Ovary (tissue), 10 donors: ENCODE measurements at places on chromosomes 13 and 19.

- no peak for DNase-seq
Measured at GRCh38 chr13:53601113-53601512, 572.5 kb downstream of the OLFM4 start.

- DNase-seq: no peak
Measured at GRCh38 chr13:46684287-46685001, 112.5 kb downstream of the ESD start.

DNA sequence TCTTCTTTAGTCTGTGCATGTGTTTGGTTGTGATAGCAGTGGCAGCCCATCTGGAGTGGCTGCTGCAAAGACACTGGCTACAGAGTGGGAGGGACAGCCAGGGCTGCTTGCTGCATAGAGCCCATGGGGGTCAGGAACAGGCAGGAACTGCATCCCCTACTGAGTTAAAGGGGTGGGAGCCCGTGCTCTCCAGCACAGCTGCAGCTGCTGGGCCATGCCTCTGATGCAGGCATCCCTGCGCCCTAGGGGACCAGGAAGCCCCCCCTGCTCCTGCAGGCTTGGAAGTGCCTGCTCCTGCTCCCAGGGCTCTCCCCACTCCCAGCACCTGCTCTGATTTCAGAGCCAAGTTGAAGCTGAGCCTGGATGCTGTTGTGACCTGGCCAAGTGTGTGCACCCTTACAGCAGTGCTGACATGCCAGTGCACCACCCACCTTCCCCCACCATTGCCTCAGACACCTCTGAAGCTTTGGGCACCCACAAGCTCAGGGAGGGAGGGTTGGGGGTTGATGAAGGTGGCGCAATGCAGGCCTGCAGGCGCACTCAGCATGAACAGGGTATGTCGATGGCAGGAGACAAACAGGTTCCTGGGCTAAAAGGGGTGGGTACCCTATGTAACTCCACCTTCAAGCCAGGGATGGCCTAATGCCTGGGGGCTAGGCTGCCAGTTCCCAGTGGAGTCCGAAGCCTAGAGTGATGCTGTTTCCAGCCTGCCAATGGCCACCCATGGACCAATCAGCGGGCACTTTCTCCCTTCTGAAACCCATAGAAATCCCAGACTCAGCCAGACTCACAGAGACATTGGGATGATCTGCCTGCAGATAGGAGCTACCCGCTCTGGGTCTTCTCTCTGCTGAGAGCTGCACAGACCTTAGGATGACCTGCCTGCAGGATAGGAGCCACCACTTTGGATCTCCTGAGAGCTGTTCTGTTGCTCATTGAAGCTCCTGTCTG, 919.9 kb upstream of the MIR17HG start:
- no peak for DNase-seq

DNA sequence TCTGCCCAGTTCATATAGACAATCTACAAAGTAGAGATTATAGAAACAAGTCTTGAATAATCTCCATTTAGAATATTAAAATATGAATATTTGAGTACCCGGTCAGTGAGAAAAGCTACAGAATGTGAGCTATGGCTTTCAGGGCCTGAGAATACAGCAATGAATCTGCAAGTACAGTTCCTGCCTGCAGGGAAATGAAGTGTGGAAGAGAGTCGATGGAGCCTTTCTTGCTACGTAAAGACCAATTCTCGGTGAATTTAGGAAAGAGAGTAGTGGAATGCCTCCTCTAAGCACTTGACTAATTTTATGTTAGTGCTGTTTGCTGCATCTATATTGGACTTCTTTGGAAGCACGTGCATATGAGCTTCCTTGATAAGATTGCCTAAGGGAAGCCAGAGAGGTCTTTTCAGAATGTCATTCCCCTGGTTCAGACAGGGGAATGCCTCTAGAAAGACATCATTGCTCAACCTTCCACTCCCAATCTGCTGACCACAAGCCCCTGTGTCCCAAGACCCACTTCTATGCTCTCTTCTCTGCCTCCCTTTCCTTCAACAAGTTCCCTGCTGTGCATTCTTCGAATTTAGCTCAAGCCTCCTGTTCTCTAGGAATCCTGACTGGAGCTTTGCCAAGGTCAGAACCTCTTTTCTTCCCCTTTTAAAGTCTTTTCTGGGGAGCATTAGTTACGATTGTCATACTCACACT, 41.9 kb downstream of the GPC6 start:
- DNase-seq: no peak

DNA sequence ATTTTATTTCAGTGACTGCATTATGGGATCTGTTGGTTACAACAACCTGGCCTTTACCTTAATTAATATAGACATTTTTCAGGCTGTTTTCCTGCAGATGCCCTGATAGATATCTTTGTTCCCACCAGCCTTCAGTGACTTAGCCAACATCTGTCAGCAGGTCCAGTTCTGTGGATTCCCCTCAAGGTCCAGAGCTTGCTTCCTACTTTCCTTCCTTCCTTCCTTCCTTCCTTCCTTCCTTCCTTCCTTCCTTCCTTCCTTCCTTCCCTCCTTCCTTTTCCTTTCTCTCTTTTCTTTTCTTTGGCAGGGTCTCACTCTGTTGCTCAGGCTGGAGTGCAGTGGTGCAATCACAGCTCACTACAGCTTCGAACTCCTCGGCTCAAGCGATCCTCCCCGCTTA, 14.4 kb upstream of the CYP2B6 start:
- DNase-seq: no peak

DNA sequence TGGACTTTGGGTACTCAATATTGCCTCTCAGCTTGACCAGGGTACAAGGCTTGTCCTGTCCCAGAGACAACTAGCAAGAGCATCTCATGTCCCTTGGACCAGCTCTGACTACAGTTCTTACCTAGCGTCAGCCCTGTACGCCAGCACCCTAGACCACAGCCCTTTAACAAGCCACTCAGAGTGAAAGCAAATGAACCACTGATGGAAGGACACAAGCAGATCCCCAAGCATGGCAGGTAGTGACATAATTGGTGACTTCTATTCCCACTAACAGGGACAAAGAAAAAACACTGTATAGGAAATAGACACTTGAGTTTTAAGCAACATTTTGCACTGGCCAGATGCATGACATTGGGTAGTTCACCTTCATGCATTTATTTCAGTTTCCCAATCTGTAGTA, 8.8 kb upstream of the LRCH1 start:
- DNase-seq: no peak

- peak; percentile 36 for DNase-seq
Measured at GRCh38 chr19:49807904-49808675, 5.0 kb downstream of the FUZ start.

DNA sequence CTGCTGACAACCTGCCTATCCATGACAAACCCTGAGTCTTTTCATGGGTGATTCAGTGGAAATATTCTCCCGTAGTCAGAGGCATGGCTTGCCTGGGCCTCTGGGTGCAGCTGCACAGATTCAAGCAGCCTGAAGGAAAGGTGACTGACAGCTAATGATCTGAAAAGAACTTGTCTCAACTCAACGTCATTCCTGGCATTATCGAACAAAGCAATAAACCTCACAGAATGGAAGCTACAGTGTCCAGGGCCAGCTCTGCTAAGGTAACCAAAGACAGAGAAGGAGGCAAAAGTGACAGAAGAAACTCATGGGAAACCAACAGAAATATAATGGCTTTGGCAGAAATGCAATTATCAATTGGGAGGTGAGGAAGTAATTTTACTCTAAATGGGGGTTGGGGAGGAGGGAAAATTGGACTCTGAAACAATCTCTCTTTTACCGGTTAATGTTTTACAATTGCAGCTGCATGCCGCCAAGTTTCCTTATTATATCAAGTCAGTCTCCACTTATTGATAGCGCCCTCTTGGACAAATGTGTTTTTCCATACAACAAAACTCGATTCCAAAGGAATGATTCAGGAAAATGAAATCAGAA, 12.9 kb downstream of the STARD13 start:
- DNase-seq: no peak

- no peak for DNase-seq
Measured at GRCh38 chr13:74443631-74444030, 309.4 kb upstream of the KLF12 start.

DNA sequence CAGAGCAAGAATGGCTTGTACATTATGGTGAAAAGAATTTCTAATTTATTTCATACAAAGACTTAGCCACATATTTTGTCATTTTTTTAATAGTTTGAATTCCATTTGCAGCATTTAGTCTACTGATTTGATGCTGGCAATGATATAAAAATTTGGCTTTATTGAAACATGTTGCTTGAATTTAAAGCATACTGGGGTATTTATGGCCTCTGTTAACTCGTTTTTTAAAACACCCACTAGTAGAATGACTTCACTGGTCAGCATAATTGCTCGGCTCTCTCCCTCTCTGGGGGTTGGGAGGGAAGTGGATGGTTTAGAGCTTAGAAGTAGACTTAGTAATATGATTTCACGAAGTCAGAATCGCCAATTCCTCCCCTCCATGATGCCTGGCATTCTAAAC, 354.9 kb upstream of the HTR2A start:
- DNase-seq: no peak

DNA sequence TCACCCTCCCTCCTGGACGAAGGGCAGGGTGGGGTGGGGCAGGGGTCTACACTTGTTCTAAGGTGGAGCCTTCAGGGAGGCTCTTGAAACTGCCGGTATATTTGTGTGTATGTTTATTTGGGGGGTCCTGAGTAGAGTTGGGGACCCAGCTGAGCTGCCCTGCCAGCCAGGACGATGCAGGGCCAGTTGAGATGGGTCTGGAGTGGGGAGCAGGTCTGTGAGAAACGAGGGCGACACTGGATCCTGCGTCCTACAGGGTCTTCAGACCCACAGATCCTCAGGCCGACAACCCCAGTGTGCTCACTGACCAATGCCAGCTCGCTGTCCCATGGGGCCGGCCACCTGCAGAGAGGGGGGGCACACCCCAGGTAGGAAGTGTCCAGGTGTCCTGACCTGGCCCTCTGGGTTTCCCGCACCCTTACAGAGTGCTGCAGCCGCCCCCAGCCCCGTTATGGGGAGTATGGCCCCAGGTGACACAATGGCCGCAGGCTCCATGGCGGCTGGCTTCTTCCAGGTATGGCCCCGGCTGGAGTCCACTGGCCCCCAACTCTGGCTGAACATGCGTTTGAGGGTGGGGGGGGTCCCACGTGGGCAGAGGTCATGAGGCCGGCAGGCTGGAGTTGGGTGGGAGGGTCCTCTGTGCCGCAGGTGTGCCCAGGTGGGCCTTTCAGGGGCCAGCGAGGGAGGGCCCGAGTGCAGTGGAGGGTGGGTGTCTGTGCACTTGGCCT, 7.4 kb downstream of the ISYNA1 start:
- DNase-seq: no peak

DNA sequence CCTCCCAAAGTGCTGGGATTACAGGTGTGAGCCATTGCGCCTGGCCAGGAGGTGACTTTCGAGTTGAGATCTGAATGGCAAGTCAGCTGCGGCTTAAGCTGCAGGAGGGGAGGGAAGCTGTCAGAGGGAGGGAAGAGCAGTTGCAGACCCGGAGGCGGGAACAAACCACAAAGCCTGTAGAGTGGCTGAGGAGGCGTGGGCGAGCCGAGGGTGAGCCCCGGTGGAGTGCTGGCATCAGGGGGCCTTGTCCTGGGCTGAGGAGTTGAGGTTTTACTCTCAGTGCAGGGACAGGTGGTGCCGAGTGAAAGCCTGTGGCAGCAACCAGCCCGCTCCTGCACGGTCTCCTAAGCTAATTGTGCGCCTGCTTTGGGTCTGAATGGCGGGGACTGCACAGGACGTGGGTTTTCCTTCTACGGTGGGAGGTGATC, 24.2 kb downstream of the PPP1R37 start:
- DNase-seq: no peak

GRCh38 chr19:29914933-29915332, 27.1 kb upstream of the URI1 start:
- no peak for DNase-seq

- DNase-seq: no peak
Measured at GRCh38 chr19:29259867-29260281, 46.9 kb upstream of the UQCRFS1 start.

DNA sequence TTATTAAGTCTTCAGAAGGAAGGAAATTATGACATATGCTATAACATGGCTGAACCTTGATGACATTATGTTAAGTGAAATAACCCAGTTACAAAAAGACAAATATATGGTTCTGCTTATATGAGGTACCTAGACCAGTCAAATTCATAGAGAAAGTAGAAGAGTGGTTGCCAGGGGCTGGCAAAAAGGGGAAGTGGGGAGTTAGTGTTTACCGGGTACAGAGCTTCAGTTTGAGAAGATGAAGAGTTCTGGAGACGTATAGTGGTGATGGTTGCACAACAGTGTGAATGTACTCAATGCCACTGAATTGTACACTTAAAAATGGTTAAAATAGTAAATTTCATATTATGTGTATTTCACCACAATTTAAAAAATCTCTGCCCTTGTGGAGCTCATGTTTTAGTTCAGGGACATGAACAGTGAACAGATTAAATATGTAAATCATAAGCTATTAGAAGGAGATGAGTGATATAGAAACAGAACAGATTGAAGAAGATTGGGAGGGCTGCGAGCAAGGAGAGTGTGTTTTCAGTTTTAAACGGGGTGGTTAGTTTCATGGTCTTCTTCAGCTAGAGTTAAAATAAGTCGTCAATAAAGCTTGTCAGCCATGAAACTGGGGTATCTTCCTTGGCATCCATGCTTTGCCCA, 355.2 kb downstream of the KCNRG start:
- DNase-seq: no peak

- peak; percentile 82 for DNase-seq
Measured at GRCh38 chr19:33797802-33798671, 1.4 kb downstream of the KCTD15 start.

GRCh38 chr13:31663880-31664585, 75.3 kb upstream of the RXFP2 start:
- DNase-seq: no peak

DNA sequence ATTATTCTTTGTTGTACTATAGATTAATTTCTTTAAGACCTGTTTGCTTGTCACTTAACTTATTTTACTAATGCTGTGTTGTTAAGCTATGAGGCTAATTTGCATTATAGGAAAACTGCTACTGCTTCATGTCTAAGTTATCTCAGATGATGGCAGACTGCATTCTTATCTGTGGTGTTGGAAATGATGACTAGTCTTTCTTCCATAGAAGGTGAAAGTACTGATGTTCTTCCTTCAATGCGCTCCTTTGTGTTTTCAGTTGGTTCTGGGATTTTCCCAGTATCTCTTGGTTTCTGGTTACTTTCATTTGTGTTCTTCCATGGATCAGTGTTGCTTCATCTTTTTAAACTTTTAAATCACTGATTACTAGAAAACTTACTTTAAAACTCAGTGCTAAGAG, 46.9 kb downstream of the TPP2 start:
- DNase-seq: no peak

DNA sequence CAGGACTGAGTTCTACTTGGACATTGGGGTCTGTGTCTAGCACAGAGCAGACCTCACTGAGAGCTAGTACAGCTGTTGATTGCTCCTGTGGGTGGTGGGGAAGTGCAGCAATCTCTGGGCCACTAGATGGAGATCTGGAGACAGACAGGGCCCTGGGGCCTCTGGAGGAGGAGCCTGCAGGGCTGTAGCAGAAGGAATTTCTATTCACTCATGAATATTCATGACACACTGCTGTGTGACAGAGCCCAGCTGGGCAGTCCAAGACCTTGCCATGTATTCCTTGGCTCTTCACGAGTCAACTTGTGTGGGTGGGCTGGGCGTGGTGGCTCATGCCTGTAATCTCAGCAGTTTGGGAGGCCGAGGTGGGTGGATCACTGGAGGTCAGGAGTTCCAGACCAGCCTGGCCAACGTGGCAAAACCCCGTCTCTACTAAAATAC, 37.5 kb downstream of the SUGP2 start:
- peak; percentile 59 for DNase-seq

- no peak for DNase-seq
Measured at GRCh38 chr19:14528419-14529253, 758 bp upstream of the TECR start.
